ENCODE measurements at places on chromosomes 2 and 18.

DNA sequence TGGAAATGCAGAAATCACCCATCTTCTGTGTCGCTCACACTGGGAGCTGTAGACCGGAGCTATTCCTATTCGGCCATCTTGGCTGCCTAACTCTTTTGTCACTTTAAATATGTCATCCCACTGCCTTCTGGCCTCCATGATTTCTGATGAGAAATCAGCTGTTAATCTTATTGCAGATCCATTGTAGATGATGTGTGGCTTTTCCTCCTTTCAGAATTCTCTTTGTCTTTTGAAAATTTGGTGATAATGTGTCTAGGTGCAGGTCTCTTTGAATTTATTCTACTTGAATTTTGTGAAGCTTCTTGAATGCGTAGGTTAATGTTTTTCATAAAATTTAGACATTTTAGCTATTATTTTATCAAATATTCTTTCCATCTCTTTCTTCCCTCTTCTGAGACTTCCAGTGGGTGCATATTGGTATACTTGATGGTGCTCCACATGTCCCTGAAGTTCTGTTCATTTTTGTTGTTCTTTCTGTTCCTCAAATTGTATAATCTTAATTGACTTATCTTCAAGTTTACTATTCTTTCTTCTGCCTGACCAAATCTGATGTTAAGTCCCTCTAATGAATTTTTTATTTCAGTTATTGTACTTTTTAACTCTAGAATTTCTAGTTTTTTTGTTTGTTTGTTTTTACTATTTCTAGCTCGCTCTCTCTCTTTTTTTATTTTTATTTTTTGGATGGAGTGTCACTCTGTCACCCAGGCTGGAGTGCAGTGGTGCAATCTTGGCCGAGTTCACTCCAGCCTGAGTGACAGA lies 90.8 kb upstream of the DLX2 start:
- no peak for DNase-seq

- no peak for DNase-seq
Observed at GRCh38 chr2:189037518-189037917, 63.3 kb downstream of the COL3A1 start.

- no peak for DNase-seq
Observed at GRCh38 chr2:56508662-56509061, 324.9 kb downstream of the CCDC85A start.

DNA sequence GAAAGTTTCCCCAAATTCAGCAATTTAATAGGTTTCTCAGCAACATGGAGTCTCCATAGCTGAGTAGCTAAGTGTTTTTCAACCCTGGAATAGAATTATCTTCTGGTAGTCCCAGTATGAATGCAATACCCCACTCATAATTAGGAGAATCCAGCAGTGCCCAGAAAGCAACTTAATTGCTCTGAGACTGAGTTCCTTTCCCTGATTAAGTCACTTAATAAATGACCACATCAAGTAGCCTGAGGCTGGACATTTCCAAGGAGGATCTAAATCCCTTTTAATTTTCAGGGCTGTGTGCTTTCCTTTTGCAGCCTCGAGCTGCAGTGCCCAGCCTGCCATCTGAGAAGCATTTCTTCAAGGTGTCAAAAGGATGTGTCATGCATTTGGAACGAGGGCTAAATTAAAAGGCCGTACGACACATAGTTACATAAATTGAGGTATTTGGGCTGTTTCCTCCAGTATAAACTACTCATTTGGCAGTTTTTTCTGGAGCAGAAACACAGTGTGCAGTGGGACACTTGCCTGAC lies 17.7 kb upstream of the SIX2 start:
- no peak for DNase-seq

DNA sequence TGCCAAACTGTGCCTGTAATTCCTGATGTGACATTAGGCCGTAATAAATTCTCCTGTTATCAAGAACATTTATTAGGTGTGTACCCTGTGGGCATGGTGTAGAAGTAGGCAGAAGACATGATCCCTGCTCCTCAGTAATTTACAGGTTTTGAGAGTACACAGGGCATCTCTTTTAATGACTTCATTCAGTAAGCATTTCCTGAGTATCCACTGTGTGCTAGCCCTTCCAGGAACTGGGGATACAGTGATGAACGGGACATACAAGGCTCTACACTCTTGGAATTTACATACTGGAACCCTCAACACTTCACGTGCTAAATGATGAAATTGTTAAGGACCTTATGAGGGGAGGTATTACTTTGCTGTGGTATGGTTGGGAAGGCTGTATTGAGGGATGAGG lies 30.2 kb downstream of the DIS3L2 start:
- DNase-seq: no peak

GRCh38 chr2:213010106-213010779 lies 141.2 kb downstream of the IKZF2 start:
- DNase-seq: no peak
